Midbrain (tissue), 1 donor: ENCODE measurements at places on chromosomes 16 and 17.

GRCh38 chr17:81693509-81694210 is 9.5 kb upstream of the MRPL12 start:
- DNase-seq: no peak

DNA sequence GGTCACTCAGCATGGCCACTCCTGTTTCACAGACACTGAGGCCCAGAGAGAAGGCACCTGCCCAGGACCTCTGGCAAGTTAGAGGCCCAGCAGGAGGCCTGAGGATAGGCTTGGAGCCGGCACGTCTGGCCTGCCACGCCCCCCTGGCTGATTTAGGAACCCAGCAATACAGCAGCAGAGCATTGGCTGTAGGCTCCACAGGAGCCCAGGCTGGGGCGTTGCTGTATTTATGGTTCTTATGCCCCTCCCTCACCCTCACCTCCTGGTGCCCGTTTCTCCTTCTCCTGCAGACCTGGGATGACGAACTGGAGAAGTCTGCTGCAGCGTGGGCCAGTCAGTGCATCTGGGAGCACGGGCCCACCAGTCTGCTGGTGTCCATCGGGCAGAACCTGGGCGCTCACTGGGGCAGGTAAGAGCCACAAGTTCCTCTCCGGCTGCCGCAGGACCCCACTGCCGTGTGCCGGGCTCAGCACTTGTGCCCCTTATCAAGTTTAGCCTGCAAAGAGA is 25.8 kb downstream of the CRISPLD2 start:
- no peak for DNase-seq

DNA sequence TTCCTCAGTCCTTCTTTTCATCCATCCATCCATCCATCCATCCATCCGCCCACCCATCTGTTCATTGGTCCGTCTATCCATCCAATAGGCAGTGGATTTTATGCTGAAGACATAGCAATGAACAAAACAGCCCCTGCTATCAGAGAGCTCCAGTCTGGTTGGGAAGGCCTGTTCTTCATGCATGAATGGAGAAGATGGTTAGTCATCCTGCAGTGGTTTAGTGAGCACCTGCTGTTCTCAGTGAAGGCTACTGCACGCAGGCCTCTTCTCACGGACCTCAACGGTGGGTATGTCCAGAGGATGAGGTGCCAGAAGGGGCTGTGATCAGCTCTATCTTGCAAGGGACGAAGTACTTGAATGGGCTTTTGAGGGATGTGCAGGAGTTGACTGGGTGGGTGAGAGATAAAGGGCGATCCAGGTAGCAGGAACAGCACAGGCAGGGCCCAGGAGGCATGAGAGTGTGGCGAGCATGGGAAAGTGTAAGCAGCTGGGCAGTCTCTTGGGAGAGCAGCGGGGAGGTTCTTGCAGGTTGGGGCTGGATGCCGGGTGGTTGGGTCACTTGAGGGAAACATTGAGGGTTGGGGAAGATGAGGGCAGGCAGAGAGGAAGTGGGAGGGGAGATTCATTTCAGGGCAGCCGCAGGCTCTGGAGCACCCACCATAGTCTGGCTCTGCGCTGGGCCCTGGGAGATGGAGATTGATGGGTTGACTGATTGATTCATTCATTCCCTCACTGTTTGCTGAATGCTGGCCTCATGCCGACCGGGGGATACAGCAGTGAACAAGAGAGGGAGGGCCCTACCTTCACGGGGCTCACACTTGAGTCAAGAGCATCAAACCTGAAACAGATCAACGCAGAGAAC is 115.0 kb upstream of the CIBAR2 start:
- DNase-seq: no peak

- DNase-seq: no peak
These were observed 14.1 kb downstream of the PRMT7 start for GRCh38 chr16:68324780-68325357.

GRCh38 chr16:79062336-79062735 is 538.2 kb downstream of the MAF start:
- no peak for DNase-seq

DNA sequence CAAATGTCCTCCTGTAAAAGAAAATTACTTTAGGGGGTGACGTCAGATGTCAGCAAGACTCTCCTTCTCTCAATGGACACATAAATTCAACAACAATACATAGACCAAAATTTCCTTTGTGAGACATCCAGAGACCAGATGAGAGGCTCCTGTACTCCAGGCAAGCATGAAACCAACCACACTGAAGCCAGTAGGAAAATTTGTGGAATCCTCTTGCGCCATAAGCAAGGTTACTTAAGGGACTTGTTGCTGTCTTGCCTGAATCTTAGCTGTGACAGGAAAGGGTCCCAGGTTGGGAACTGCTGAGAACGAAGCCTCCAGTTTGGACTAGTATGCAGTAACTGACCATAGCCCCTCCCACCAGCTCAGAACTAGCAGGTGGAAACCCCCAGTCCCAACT is 56.0 kb downstream of the CEP112 start:
- DNase-seq: no peak
